NCI-H187 (cell line): ENCODE measurements at places on chromosomes 11 and 22.

- no peak for DNase-seq
Observed at GRCh38 chr11:32316858-32317642, 118.3 kb downstream of the WT1 start.

- DNase-seq, result no peak
Observed at GRCh38 chr11:57116654-57117053, 65.1 kb upstream of the LRRC55 start.

DNA sequence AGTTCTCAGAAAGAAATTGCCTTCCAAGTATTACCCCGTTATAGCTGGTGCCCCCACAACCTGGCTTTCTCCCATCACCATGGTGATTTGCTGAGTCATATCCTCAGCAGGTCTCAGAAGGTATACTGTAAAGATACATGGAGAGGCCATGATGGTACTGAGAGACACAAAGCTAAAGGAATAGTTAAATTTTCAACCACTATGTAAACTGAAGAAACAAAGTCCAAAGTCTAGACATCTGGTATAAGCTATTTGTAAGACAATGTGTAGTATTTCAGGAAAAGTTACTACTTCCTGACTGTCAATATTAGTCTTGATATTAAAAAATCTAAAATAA, 377.1 kb downstream of the DCDC1 start:
- DNase-seq, result no peak

DNA sequence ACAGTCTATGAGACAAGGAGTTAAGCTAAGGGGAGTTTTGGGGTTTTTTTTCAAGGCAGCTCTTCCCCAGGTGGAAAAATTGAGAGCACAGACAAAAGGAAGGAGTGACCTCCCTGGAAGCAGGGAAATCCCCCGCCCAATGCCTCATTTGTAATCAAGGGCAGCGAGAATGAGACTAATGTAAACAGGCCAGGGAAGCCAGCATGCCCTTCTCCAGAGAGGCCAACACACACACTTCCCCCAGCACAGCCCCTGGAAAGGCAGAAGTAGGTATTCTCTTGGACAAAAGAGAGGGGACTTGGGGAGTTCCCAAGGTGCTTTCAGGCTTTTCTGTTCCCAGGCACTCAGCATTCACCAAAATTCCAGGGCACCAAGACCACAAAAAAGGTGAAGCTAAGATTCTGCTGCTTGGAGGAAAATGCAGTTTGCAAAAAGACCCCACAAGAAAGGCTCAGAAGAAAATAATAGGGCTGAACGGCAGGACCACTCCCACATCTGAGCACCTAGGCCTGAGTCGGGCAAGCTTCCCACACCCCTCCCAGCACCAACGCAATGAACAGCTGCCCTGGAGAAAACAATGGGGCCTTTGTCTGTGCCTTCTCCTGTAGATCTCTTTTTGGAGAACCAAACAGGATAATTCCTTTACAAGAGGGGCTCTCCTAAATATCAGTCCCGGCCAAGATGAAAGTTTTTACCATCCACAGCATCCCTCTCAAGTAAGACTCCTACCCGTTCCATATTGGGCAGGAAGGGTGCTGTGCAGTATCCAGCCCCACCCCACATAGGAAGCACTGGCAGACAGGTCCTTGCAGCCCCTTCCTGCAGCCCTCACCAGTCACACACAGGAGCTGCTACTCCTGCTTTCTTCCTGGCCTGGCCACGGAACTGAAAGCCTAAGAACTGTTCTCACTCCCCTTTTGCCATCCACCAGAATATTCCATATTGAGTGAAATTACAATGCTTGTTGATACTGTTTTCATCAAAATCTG, 70.7 kb upstream of the AKIP1 start:
- DNase-seq, result no peak

DNA sequence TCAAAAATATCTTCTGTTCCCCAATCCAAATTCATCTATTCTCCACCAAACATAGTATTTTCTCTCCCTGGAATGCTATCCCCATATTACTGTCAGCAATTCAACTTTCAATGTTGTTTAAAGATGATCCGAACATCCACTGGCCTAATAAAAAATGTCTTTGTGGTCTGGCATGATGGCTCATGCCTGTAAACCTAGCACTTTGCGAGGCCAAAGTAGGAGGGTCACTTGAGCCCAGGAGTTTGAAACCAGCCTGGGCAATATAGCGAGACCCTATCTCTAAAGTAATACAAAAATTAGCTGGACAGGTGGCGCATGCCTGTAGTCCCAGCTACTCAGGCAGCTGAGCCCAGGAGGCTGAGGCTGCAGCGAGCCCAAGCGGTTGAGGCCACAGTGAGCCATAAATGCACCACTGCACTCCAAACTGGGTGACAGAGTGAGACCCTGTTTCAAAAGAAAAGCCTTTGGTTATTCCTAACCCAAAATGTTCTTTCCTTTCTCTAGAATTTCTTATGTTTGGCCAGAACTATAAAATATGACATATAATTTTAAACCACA, 29.8 kb downstream of the SIK3 start:
- no peak for DNase-seq

- no peak for DNase-seq
Observed at GRCh38 chr11:79212741-79213190, 228.1 kb downstream of the TENM4 start.

GRCh38 chr22:24810043-24810749, 4.2 kb downstream of the SGSM1 start:
- DNase-seq, result no peak

- no peak for DNase-seq
Observed at GRCh38 chr11:35531246-35531645, 5.8 kb upstream of the PAMR1 start.

GRCh38 chr11:14149683-14150082, 187.2 kb downstream of the SPON1 start:
- peak; percentile 21 for DNase-seq

- DNase-seq, result peak; percentile 9
Observed at GRCh38 chr22:36546092-36546804, 17.3 kb upstream of the EIF3D start.

DNA sequence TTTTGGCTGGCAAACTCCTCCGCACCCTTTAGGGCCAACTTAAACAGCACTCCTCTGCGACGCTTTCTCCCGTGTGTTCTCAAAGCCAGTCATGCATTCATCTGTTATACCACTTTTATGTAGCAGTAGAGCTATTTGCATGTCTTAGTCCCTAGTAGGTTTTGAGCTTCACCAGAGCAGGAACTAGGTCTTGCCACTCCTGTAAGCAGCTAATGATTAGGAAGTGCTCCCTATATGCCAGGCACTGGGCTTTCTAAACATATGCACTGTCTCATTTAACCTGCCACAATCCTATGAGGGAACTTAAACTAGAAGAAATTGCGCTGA, 180.8 kb downstream of the DBX1 start:
- no peak for DNase-seq

GRCh38 chr11:117980280-117980679, 5.9 kb upstream of the IL10RA start:
- DNase-seq, result no peak

GRCh38 chr11:119472186-119472855, 49.3 kb upstream of the THY1 start:
- no peak for DNase-seq

- no peak for DNase-seq
Observed at GRCh38 chr11:73325036-73325981, 17.2 kb downstream of the ARHGEF17 start.

DNA sequence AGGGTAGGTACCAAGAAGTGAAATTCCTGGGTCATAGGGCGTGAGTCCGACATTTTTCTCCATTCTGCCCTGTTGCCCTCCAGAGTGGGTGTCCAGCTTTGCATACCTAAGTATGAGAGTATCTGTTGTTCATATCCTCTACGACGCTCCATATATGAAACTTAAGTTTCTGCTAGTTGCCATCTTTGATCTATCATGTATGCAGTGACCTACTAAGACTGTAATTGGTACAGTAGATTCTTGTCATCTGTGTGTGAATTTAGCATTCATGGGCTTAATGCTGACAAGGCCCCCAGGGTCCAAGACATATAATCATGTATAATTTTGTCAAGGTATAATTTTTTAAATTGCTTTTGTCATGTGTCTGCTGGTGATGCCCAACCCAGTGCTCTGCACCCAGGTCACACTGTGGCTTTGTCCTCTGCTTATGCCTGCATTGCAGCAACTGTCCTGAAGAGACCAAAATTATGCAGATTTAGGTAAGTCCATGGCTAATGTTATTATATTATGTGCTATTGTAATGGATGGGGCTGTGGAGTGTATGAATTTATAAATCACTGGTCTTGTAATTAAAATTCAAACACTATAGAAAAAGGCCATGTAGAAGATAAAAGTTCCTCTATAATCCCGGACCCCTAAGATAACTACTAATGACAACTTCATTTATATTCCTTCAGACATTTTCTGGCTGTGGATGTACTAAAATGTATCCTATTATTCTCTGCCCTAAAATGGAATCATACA, 12.2 kb downstream of the NEAT1 start:
- DNase-seq, result no peak

DNA sequence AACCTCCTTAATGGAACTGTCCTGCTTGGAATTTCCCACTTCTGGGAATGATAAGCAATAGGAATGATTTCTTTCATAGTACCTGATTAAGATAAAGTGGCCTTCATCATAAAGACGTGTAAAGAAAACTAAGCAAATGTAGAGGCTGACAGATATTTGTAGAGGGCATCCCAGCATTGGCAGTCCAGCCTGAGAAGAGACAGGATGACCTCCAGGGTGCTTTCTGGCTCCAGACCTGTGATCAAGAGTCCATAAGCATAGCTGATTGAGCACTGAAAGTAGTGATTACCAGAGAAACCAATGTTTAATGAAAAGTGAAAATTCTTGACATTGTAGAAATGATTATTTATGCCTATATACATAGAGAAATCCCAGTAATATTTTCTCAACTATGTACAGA, 33.6 kb downstream of the YAP1 start:
- no peak for DNase-seq

DNA sequence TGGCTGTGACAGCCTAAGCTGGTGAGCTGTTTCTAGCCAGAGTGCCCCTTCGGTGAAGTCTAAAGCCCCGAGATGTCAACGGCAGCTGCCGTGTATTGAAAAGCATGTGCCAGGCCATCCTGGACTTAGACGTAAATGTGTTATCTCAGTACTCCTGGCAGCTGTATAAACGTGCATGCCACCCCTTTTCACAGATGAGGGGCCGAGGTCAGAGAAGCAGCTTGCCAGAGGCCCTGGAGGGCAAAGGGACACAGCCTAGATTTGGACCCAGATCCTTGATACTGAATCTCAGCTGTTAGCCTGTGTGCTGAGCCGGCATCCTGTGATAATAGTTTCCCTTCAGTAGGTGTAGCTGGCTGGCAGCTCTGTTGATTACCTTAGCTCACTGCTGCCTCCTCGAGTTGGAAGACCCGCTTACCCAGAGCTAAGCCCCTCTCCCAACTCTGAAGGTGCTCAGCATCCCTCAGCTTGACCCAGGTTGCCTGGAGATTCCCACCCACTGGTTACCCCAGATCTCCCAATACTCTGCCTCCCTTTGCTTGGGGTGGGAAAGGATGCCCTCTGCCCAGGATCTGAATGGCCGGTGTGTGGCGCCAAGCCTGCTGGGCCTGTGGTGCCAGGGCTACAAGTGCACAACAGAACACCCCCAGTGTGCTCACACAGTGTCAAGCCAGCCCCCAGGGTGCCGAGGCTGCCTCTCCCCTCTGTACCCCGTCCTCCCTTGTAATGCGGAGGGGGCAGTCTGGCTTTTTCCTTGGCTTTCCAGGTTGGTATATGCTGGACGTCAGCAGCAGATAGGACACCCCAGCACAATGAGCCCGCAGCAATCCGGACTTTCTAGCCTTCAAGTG, 59.8 kb upstream of the WNT7B start:
- no peak for DNase-seq

- DNase-seq, result no peak
Observed at GRCh38 chr11:5521540-5521939, 5.0 kb upstream of the UBQLNL start.

GRCh38 chr22:27992294-27993165, 73.5 kb upstream of the PITPNB start:
- no peak for DNase-seq

DNA sequence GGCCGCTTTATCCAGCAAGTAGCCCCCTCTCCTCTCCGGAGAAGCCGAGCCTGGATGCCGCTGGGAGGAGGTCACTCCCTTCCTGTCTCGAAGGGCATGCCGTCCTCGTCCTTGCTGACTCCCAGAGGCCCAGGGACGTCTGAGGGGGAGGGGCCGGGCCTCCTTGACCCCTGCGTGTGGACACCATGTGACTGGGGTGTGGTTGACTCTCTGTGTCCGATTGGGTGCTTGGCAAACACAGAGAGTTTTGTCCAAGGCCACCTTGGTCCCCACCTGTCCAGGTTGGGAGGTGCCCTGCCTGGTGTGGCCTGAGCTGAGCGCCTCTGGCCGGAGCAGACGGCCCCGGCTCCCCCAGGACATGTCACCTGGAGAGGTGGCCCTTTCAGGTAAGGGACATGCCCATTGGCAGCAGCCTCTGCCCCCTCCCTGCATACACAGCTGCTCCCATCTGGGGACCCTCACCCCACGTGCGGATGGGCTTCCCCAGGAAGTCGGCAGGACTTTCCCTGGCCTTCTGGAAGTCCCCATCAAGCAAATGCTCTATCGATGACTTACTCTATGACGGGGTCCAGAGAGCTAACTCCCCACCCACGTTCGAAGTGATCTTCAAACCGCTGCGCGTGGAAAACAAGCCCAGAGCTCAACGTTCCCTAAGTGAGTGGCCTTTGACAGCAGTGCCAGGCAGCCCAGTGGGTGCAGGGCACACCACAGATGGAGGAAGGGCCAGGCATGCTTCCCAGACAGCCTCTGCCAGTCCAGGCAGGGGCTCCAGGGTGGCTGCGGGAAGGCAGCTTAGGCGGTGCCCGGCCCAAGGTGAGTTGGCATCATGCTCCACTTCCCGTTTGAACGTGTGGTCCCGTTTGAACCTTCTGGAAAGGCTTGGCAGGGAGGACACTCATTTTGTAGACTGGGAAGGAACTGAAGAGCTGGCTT, at the start of gene SMIM38:
SMIM38 (plus strand) TSS at position 634 of the 933 bp plus-strand sequence. CDS start 1,912 bp downstream, outside the sequence.
- no peak for DNase-seq

DNA sequence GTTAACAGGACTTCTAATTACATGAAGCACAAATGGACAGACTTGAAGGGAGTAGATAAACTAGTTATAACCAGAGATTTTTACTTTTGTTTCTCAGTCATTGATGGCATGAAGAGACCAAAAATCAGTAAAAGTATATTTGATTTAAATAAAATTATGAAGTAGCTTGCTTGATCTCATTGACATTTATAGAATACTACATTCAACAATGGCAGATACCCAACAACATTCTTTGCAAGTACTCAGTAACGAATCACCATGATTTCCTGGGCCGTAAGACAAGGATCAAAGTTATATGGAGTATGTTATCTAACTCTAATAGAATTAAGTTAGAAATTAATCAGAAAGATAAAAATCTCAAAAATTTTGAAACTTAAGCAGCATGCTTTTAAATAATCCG, 317.6 kb downstream of the TBC1D22A start:
- no peak for DNase-seq

DNA sequence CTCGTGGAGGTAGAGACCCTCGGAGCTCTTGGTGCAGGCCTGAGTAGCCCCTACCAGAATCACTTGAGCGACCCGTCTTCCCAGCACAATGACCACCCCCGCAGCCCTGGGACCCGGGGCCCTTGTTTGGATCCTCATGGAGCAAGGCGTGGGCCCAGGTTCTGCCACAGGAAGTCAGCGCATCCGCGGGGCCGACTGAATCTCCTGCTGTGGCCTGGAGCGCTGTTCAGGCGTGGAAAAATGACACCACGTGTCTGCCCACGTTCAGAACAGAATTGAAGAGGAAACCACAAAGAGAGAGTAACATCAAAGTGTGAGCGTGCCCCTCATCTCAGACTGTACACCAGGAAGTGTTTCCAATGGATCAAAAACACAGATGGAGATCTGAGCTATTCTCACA, 1479.2 kb downstream of the TBC1D22A start:
- DNase-seq, result no peak
